ENCODE measurements at places on chromosomes 5 and 9.
A peak's percentile ranks its signal among the peaks of the same experiment; 100 is the strongest.

DNA sequence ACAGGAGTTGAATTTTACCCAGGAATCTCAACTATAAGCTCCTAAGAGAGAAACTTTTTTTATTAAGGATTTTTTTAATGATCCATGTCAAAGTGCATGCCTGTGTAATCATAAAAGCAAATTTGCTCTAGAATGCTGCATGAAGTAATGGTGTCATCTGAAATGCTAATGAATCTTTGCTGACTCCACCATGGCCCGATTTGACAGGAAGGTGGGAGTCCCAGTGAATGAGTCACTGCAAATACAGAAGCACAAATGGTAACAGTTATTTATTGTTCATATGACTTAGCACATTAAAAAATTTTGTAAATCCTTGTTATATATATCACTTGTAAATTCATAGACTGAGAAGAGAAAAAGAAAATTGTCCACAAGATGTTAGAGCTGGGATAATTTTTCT is 341.3 kb downstream of the RASEF start:
- peak; percentile 21 for DNase-seq

- DNase-seq = no peak
Observed at GRCh38 chr9:91803151-91803940, 146.7 kb downstream of the ROR2 start.

DNA sequence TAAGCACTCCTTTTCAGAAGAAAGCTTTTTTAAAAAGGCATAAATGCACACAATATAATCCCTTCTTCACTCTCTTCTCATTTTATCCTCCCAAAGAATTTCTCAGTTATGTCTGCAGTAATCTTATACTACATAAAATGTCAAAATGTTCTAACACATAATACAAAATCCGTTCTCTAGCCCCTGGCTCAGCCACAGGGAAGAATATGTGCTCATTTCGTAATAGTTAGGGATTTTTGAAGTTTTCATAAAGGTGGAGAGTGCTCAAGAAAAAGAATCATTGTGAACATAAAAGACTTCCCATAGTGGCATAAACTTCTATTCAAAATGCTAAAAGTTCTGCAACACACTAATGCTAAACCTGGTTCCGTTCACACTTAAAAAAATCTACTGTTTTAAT is 1410.7 kb upstream of the C9orf72 start:
- DNase-seq = no peak

DNA sequence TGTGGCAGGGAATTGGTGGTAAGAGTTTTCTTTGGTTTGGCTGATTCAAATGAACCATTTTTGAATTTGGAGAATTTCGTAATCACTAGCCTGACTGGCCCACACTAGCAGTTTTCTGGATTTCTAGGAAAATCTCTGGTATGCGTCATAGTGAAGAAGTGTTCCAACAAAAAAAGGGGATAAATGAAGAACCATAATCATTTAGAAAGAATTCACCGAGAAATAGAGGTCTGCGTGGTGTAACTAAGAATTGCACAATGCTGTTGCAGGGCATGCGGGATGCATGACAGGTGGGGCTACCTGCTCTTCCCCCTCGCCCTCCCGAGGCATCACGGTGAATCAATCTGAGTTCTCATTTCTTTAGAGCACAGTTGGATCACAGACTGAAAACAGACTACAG is 232.3 kb upstream of the PAPPA start:
- DNase-seq = no peak

DNA sequence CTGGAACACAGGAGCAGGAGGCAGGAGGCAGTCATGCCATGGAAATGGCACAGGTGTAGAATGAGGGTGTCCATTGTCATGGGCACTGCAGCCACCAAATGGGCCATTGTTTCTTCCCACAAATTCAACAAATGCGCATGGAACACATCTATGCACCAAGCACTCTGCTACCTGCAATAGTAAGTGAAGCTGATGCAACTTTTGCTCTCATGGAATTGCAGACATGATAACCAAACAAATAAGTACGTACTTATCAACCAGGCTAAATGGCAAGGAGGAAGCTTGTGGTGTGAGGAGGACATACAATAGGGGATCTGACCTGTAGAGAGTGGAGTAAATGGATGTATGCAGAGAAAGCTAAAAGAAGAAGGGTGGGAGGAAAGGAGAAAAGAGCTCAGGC is 116.8 kb downstream of the TRIM36 start:
- DNase-seq = no peak

- DNase-seq = peak; percentile 86
Observed at GRCh38 chr5:43193181-43193893, 1.3 kb downstream of the NIM1K start.

GRCh38 chr5:40678460-40679147 is 1.1 kb upstream of the PTGER4 start:
- DNase-seq = peak; percentile 22

DNA sequence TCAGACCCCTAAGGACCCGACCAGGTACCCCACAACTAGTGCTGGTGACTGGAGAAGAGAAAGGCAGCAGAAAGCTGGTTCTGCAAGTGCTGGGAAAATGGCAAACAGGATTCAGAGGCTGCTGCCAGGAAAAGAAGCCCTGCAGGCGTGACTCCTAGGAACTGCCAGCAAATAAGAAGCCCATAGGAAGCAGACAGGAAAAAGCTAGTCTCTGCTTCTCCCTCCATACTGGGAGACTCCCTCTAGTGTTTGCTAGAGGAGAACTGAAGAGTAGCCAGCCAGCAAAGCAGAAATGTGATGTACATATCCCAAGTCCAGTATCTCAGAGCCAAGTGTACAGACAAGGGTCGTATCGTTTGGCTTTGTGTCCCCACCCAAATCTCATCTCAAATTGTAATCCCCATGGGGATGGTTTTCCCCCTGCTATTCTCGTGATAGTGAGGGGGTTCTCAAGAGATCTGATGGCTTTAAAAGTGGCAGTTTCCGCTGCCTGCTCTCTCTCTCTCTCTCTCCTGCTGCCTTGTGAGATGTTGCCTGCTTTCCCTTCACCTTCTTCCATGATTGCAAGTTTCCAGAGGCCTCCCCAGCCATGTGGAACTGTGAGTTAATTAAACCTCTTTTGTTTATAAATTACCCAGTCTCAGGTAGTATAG is 38.1 kb upstream of the TUSC1 start:
- peak; percentile 89 for DNase-seq

- DNase-seq = peak; percentile 93
Observed at GRCh38 chr5:149452665-149453617, 73.8 kb upstream of the IL17B start.

GRCh38 chr5:128633901-128634300 is 95.9 kb upstream of the FBN2 start:
- no peak for DNase-seq

GRCh38 chr5:83564069-83564749 is 92.7 kb downstream of the VCAN start:
- DNase-seq = peak; percentile 53

DNA sequence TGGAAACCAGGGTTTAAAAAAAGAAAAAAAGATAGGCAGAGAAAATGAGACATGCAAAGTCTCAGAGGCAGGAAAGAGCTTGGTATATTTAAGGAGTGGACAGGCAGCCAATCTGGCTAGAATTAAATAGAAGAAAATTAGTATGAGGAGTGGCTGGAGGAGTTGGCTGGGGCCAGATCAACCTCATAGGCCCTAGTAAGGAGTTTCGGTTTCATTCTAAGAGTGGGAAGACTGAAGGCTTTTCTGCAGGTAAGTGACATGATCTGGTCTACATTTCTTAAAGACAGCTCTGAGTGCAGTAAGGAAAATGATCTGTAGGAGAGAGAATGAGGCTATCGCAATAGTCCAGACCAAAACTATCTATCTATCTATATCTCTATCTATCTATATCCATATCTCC is 27.5 kb downstream of the ADRB2 start:
- no peak for DNase-seq

- no peak for DNase-seq
Observed at GRCh38 chr5:167050568-167051401, 1240.7 kb upstream of the WWC1 start.

All from epithelial cell of esophagus (primary cell).